ENCODE measurements at places on chromosomes 3 and 15. TPM values are rescaled to one million over a fixed set of nuclear protein-coding genes. Genes with fewer than 3 reads are reported as not detected.

Gene TM2D3
- total RNA-seq = 34.7 TPM

GRCh38 chr3:11591391-11592282, 52.1 kb downstream of the VGLL4 start:
- no peak overlapping the region for H3K4me3 ChIP-seq
- H3K36me3 ChIP-seq = 0 out of 2 replicates have a peak, but pooled peaks cover 2% of the 10 kb centered on the region
- no peaks in the 10 kb centered on the region for H3K27me3 ChIP-seq
- peak overlapping the region; percentile 32 for H3K27ac ChIP-seq
- 0 out of 2 replicates have a peak, but pooled peaks cover 11% of the 10 kb centered on the region for H3K4me1 ChIP-seq
- no peak for DNase-seq

- DNase-seq = no peak
- no peak overlapping the region for H3K27ac ChIP-seq
- no peaks in the 10 kb centered on the region for H3K27me3 ChIP-seq
- no peaks in the 10 kb centered on the region for H3K36me3 ChIP-seq
Observed at GRCh38 chr3:29363110-29363509, 82.2 kb downstream of the RBMS3 start.

GRCh38 chr3:113277941-113278598, 66.7 kb downstream of the BOC start:
- DNase-seq = no peak
- H3K27ac ChIP-seq = no peak overlapping the region
- H3K4me3 ChIP-seq = no peak overlapping the region
- H3K4me1 ChIP-seq = peaks cover 9% of the 10 kb centered on the region

GRCh38 chr3:11847607-11848006, 922 bp upstream of the TAMM41 start:
- H3K27ac ChIP-seq = no peak overlapping the region
- H3K4me1 ChIP-seq = peaks cover 5% of the 10 kb centered on the region
- H3K4me3 ChIP-seq = no peak overlapping the region

Gene SI
- 1.7 TPM for total RNA-seq

DNA sequence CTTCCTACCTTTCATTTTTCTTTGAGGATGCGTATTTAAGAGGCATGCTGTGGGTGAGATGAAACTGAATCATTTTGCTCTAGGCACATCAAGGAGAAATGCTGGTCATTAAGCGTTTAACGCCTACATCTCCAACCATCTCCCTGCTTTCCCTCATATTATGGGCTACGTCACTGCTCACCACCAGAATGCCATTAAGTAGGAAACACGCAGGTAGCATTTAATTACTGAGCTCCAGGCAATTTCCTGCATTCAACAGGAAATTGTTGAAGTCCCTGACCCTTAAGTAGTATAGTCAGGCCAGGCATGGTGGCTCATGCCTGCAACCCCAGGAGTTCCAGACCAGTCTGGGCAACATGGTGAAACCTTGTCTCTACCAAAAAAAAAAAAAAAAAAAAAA, 66.1 kb downstream of the CHSY1 start:
- H3K4me3 ChIP-seq = no peak overlapping the region
- H3K4me1 ChIP-seq = no peaks in the 10 kb centered on the region
- DNase-seq = no peak
- no peaks in the 10 kb centered on the region for H3K27me3 ChIP-seq
- no peak overlapping the region for H3K27ac ChIP-seq
- no peaks in the 10 kb centered on the region for H3K36me3 ChIP-seq

GRCh38 chr3:182597621-182598041, 195.7 kb upstream of the ATP11B start:
- no peak for DNase-seq
- H3K27me3 ChIP-seq = no peaks in the 10 kb centered on the region
- no peak overlapping the region for H3K4me3 ChIP-seq
- peak overlapping the region; percentile 55 for H3K27ac ChIP-seq
- H3K4me1 ChIP-seq = peaks cover 23% of the 10 kb centered on the region
- no peaks in the 10 kb centered on the region for H3K36me3 ChIP-seq

Gene ACTRT3
- total RNA-seq = not detected

DNA sequence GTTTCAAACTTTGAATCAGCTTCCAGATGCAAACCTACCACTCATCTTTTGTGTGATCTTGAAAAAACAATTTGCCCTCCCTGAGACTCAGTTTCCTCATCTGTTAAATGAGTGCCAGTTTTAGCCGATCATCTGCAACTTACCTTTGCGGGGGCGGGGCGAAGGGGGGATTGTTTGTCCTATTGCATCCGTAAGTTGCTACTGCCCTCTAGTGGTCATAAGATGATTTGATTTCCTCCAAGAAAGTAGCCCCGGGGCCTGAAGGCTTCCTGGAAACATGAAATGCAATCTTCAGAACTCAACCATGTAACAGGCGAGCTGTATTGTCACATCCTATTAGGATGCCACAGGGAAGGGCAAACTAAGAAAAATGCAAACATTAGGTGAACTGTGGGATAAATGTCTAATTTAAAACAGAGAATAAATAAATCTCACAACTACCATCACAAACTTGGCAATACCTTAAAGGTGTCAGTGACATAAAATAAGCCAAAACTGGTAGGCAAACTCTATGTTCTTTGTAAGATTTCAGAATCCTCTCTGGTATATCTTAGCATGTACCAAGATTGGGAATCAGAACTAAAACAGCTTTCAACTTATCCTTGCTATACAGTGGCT, 63.5 kb upstream of the CLDN18 start:
- H3K4me3 ChIP-seq = no peak overlapping the region
- H3K36me3 ChIP-seq = no peaks in the 10 kb centered on the region
- peak; percentile 75 for DNase-seq
- no peak overlapping the region for H3K27ac ChIP-seq
- H3K27me3 ChIP-seq = no peaks in the 10 kb centered on the region
- no peaks in the 10 kb centered on the region for H3K4me1 ChIP-seq

Gene TGM5
- not detected for total RNA-seq

DNA sequence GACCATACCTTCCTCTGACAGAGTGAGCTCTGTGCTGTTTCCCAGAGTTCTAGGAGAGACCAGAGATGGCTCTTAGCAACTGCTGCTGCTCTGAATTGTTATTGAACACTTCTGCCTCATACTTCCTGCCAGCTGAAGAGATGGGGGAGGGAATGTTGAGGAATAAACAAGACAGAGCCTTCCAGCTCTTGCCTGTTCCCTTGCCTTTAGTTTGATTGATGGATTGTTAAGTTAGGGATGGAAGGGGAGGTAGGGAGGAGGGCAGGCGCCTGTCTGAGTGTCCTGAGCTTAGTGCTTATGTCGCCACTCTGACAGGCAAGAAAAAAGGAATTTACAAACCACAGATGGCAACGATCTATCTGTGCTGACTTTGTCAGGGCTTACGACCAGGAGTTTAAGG, 42.8 kb downstream of the ZNF609 start:
- DNase-seq = no peak
- H3K27me3 ChIP-seq = no peaks in the 10 kb centered on the region
- H3K36me3 ChIP-seq = peaks cover 5% of the 10 kb centered on the region
- peak overlapping the region; percentile 26 for H3K27ac ChIP-seq
- peaks cover 16% of the 10 kb centered on the region for H3K4me1 ChIP-seq
- no peak overlapping the region for H3K4me3 ChIP-seq

DNA sequence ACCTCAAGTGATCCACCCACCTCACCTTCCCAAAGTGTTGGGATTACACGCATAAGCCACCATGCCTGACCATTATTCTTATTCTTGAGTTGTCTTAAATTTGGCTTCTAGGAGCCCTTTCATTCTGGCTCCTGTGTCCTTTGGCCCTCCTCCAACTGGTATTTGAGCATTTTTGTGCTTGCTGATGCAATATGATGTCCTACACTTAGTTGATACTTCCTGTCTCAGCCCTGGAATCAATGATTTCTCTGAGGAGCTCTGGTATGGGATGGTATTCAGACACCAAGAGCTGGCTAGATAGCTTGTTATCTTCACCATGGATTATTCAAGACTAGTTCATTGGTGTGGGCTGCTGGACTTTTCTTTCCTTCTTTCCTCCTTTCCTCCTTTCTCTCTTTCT, 25.4 kb downstream of the ZNF621 start:
- H3K27me3 ChIP-seq = no peaks in the 10 kb centered on the region
- no peak for DNase-seq
- no peaks in the 10 kb centered on the region for H3K36me3 ChIP-seq
- H3K27ac ChIP-seq = no peak overlapping the region
- no peak overlapping the region for H3K4me3 ChIP-seq

Gene PEX5L
- total RNA-seq = not detected

Gene FBXW12
- total RNA-seq = 1.7 TPM

Gene C3orf22
- total RNA-seq = not detected

Gene ILDR1
- total RNA-seq = 0.25 TPM

GRCh38 chr3:71863563-71864190, 78.7 kb upstream of the PROK2 start:
- no peak overlapping the region for H3K27ac ChIP-seq
- H3K4me3 ChIP-seq = no peak overlapping the region
- DNase-seq = no peak
- no peaks in the 10 kb centered on the region for H3K4me1 ChIP-seq
- no peaks in the 10 kb centered on the region for H3K27me3 ChIP-seq

- no peaks in the 10 kb centered on the region for H3K27me3 ChIP-seq
- no peak for DNase-seq
- H3K27ac ChIP-seq = no peak overlapping the region
- H3K4me1 ChIP-seq = no peaks in the 10 kb centered on the region
Observed at GRCh38 chr15:93932164-93932776, 299.1 kb upstream of the MCTP2 start.

Gene IQCH
- 1.7 TPM for total RNA-seq

Gene TRNT1
- total RNA-seq = 43.6 TPM

DNA sequence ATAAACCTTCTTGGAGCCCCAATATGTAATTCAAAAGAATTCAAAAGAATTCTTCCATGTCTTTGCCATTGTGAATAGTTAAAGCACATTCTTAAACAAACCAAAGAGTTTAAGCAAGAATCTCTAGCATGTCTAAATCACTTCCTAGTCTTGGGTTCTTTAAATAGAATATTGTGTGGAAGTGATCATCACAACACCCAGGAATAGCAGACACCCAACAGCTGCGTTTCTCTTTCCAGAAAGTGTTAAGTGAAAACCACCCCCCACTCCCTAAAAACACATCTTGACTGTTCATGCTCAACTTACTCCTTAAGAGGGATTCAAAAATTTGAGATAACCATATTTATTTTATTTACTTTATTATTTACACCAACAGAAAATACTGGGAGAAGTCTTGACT, 24.1 kb upstream of the CAPN7 start:
- H3K4me1 ChIP-seq = peaks cover 6% of the 10 kb centered on the region
- no peaks in the 10 kb centered on the region for H3K36me3 ChIP-seq
- no peak overlapping the region for H3K4me3 ChIP-seq
- DNase-seq = no peak
- no peaks in the 10 kb centered on the region for H3K27me3 ChIP-seq

GRCh38 chr3:189630767-189631372, 319 bp upstream of the TP63 start:
- no peaks in the 10 kb centered on the region for H3K36me3 ChIP-seq
- no peak for DNase-seq

DNA sequence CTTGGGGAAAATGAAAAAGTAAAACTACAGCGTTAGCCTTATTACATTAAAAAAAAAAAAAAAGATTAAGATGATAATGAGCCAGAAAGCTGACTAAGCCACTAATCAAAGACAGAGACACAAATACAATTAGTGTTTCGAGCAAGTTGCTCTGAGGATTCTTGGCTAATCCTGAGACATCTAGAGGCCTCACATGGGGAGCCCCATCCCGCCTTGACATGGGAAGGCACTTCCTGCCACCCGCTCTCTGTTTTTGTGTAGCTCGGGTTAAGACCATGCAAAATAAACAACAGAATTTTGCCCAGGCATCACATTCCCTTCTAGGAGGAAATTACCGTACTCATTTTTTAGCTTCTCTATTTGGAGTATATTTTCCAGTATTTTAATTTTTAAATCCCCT, 15.3 kb downstream of the HESX1 start:
- DNase-seq = no peak
- H3K27me3 ChIP-seq = no peaks in the 10 kb centered on the region
- H3K36me3 ChIP-seq = no peaks in the 10 kb centered on the region

DNA sequence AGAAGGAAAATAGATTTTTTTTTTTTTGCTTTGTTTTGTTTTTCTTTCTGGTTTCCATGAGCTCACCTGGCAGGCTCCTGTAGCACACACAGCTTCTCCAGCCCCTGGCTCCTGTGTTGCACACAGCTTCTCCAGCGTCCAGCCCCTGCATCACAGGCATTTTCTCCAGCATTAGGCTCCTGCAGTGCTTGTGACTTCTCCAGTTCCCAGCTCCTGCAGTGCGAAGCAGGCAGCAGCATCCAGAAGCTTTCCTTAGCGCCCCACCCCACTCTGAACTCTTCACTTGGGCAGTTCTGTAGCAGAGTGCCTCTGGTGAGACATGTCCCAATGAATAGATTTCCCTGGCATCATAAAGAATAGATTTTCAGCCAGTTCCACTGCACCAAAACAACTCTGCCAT, 5.5 kb upstream of the CCDC39 start:
- no peak overlapping the region for H3K4me3 ChIP-seq
- no peak for DNase-seq
- H3K27ac ChIP-seq = no peak overlapping the region
- H3K27me3 ChIP-seq = no peaks in the 10 kb centered on the region
- no peaks in the 10 kb centered on the region for H3K4me1 ChIP-seq

- H3K36me3 ChIP-seq = no peaks in the 10 kb centered on the region
- DNase-seq = peak; percentile 74
- no peaks in the 10 kb centered on the region for H3K27me3 ChIP-seq
- no peaks in the 10 kb centered on the region for H3K4me1 ChIP-seq
- no peak overlapping the region for H3K27ac ChIP-seq
- no peak overlapping the region for H3K4me3 ChIP-seq
Observed at GRCh38 chr15:75307778-75308390, 25.2 kb downstream of the GOLGA6D start.

DNA sequence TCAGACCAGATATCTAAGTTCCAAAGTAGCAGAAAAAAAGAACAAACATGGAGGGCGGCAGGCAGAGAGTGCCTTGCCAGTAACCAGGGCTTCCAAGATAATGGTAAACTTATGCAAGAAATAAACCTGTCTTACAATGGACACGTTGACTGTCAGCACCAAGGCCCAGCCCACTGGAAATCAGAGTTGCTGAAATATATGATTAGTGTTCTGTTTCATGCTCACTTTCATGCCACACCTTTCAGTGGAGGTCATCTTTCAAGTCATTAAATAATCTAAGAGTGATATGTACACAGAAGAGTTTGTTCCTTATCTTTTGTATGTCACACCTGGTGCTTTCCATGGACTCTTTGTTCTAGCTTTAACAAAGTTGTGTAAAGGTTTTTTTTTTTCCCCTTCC, 358.1 kb downstream of the MECOM start:
- H3K36me3 ChIP-seq = no peaks in the 10 kb centered on the region
- peak overlapping the region; percentile 44 for H3K27ac ChIP-seq
- H3K27me3 ChIP-seq = no peaks in the 10 kb centered on the region
- peaks cover 27% of the 10 kb centered on the region for H3K4me1 ChIP-seq

Gene WDR93
- total RNA-seq = 0.16 TPM
